HEK293T (cell line): ENCODE measurements at places on chromosomes 2 and 18.
A peak's percentile ranks its signal among the peaks of the same experiment; 100 is the strongest.

GRCh38 chr2:232890896-232891601 is 21.0 kb downstream of the SNORC start:
- peak; percentile 42 for DNase-seq

DNA sequence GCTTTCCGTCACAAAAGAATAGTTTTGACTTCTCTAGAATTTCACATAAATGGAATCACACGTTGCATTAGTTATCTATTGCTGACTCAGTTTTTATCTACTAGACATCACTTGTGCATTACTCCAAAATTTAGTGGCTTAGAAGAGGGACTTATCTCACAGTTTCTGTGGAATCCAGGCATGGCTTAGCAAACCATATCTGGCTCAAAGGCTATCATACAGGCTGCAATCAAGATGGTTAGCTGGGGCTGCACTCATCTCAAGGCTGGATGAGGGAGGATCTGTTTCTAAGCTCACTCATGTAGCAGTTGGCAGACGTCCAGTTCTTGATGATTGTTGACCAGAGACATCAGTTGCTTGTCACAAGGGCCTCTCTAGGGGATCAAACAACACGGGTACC is 6.6 kb upstream of the DSC3 start:
- no peak for DNase-seq

DNA sequence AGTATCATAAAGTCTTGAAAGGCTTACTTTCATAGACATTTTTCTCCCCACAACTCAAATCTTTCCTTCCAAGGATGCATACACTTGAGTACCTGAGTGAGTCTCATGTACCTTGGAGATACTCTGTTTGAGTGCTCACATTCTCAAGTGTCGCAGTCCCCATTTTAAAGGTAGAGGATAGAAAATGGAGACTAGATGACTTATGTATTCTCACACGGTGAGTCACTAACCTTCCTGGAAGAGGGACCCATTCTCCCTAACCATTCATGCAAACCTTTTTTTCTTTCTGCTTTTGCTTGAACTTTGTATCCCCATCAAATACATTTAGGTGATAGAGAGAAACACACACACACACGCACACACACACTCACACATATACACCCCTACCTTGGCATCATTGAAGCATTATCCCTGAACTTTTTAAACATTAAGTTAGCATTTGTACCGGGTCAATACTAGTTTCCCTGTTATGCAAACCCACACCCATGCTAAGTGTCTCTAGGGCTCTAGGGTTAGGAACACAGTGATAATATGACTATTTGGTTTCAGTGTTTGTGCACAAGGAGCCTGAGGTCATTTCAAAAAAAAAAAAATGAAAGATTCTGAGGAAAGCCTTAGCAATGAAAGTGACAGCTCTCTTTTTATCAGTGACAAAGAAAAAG is 236.2 kb downstream of the IKZF2 start:
- DNase-seq: no peak

- no peak for DNase-seq
These were observed 361.3 kb downstream of the SS18 start for GRCh38 chr18:25729072-25729471.

DNA sequence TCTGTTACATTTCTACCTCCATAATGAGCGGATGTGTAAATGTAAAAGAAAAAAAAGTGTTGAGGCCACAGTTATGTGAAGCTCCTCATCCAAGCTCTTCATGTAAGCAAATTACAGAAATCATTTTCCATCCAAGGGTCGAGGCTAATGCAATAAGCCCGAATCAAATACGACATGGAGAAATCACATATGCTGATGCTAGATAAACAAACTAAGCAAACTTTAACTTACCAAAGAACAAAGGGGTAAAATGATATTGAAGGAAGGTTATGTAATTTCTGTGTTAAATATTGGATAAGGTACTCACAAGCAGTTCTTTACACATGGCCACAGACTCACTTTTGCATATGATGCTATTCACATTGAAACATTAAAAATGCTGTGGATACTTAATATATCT is 310.2 kb upstream of the ID2 start:
- no peak for DNase-seq

DNA sequence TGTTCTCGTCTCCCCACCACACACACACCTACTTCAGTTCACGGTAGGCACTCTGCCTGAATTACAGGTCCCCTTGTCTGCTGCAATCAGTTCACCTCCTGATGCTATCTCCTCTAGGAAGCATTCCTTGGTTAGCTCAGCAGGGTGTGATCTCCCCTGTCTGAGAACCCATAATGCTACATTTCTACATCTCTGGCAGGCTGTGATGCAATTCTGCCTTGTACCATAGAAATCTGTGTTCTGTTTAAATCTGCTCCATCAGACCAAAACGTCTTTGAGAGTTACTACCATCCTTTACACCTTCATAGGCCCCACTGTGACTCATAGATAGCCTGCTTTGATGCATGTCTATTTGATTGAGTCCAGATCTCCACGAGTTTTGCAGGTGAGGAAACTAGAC is 103.9 kb downstream of the TTC32 start:
- no peak for DNase-seq

DNA sequence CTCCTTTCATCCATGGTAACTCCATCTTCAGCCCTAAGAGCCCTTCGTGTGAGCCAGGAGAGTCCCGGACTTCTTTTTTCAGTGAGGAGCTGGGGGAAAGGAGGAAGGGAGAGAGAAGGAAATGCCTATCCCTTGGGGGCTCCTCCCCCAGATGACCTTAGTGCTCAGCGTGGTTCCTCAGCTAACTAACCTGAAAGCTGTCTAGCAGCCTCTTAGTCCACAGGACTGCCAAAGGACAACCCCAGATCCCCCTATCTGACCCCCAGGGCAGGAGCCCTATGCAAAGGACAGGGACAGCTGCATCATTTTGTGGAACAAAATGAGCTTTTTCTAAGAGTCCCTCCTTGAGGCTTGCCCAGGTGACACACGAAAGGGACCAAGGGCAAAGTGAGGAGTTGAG is 7.9 kb downstream of the SPR start:
- no peak for DNase-seq

DNA sequence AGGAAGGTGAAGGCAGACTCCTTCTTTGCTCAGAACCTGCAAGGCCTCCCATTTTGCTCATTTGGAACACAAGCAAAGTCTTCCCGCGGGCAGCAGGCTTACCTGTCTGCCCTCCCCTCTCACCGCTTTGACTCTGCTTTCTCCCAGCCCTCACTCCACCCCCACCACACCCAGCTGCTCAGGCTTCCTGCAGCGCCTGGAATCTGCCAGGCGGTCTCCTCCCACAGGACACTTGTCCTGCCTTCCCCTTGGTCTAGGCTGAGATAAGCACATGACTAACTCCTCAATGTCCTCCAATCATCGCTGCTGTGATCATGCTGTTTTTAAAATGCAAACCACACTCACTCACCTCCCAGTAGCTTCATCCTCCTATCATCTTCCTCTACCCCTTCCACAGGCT is 430.0 kb downstream of the ZNF516 start:
- DNase-seq: peak; percentile 6

- DNase-seq: no peak
These were observed 34.8 kb downstream of the ABHD3 start for GRCh38 chr18:21669736-21670285.

- no peak for DNase-seq
These were observed 30.0 kb downstream of the CTLA4 start for GRCh38 chr2:203897544-203897943.

- no peak for DNase-seq
These were observed 30.8 kb downstream of the CCDC150 start for GRCh38 chr2:196670342-196670741.

GRCh38 chr2:236731767-236732580 is 162.3 kb downstream of the ACKR3 start:
- no peak for DNase-seq

DNA sequence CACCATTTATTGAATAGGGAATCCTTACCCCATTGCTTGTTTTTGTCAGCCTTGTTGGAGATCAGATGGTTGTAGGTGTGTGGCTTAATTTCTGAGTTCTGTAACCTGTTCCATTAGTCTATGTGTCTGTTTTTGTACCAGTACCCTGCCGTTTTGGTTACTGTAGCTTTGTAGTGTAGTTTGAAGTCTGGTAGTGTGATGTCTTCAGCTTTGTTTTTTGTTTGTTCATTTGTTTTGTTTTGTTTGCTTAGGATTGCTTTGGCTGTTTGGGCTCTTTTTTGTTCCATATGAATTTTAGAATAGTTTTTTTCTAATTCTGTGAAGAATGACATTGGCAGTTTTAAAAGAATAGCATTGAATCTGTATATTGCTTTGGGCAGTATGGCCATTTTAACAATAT is 12.7 kb downstream of the GKN2 start:
- no peak for DNase-seq

GRCh38 chr2:7976206-7976605 is 705.6 kb upstream of the ID2 start:
- DNase-seq: no peak

- no peak for DNase-seq
These were observed 238.1 kb upstream of the EPHA4 start for GRCh38 chr2:221810245-221810644.

GRCh38 chr18:68439642-68440041 is 275.3 kb downstream of the TMX3 start:
- DNase-seq: no peak

- DNase-seq: no peak
These were observed 94.1 kb upstream of the CD302 start for GRCh38 chr2:159891917-159892730.

GRCh38 chr2:45305599-45305998 is 296.3 kb upstream of the SIX2 start:
- DNase-seq: no peak

DNA sequence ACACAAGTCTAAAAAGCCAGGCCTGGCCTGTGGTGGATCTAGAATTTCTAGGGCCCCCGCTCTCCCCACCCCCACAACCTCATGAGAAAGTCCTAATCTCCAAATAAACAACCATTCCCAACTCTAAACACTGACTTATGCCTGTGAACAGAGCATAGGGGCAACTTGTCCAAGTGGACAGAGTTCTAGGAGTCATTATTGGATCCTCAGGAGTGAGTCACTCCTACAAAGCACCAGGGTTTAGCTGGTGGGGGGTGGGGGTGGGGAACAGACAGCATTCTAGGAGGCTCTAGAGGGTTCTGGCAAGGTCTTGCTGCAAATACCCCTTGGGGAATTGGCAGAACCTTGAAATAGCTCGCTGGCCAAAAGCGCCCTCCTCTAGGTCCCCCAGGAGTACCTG is 83.3 kb downstream of the ZCCHC2 start:
- DNase-seq: no peak

DNA sequence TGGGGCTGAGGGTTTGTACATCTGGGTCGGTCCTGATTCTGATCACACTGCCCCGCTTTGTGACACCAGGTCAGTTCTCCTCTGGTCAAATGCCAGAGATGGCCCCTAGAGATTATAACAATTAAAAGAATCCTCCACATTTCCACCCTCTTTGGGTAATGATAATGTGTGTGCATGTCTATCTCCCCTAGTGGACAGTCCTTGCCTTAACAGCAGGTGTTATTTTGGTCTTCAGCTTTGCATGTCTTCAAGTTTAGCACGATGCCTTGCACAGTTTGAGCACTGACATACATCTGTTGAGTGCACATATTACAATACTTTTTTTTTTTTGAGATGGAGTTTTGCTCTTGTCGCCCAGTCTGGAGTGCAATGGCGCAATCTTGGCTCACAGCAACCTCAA is 25.7 kb upstream of the COX7A2L start:
- DNase-seq: peak; percentile 43

DNA sequence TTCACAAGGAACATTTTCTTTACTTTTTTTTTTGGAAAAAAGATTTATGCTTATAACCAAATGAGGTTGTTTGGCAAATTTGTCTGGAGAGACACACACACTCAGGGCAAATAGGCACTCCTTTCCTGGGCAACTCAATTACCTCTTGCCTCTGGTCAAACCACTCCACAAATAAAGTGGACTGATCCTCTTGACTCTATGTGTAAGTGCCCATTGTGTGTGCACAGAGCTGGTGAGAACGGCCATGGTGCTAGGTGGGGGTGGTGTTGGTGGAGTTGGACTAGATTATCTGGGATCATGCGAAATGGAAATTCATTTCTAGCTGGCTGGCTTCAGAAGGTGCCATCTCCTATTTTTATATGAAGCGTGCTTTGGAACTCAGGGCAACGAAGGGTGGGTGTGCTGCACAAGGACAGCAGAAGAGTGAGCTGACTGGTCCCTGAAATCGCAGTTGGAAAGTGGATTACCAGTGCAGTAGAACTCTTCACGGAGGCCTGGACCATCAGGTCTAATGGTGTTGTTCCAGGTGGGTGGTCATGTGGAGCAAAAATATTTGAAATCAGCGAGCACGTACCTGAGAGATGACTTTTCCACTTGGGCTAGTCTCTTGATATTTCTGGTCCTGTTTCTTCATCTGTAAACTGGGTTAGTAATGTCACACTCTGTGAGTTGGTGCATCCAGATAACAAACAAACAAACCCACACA is 149.9 kb downstream of the RPIA start:
- DNase-seq: no peak

GRCh38 chr2:74009577-74009976 is 24.9 kb downstream of the TET3 start:
- no peak for DNase-seq

DNA sequence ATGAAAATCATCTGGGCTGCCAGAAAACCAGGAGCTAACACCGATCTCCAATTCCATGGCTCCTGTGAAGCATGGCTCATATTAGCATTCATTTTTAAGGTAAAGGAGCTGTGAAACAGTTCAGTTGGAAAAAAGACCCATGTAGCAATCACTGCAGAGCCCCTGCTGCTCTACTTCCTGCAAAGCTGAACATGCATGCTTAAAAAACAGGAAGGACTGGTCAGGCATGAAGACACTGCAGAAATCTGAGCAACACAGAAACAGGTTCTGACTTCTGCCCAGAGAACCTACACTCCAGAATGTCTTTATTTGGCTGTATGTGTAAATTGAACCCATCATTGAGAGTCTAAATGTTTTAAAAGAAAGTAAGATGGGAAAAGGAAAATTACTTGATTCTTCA is 950.6 kb downstream of the DCDC2C start:
- no peak for DNase-seq

DNA sequence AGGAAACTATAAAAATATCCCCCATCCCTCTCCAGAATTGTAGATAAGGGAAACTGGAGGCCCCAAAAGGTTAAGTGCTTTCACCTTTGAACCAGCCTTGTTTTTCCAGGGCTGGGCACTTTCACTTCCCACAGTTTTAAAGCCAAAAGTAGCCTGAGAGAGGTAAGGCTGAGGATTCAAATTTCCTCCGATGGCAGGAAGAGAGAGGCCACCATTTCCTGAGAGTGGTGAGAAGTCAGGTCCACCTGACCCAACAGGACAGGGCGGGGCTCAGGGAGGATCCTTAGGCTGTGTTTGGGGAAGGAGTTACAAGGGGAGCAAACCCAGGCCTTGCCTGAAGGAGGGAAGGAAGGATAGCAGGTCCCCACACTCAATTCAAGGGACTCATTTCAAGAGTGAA is 4.7 kb upstream of the TEX261 start:
- DNase-seq: no peak

GRCh38 chr18:73824671-73825070 is 323.0 kb downstream of the FBXO15 start:
- DNase-seq: no peak

- DNase-seq: no peak
These were observed 21.8 kb downstream of the TMEM182 start for GRCh38 chr2:102783506-102784183.
